ENCODE measurements at places on chromosomes 2 and 18.
A peak's percentile ranks its signal among the peaks of the same experiment; 100 is the strongest.

- no peak for DNase-seq
Measured at GRCh38 chr2:15765686-15766302, 174.1 kb downstream of the DDX1 start.

DNA sequence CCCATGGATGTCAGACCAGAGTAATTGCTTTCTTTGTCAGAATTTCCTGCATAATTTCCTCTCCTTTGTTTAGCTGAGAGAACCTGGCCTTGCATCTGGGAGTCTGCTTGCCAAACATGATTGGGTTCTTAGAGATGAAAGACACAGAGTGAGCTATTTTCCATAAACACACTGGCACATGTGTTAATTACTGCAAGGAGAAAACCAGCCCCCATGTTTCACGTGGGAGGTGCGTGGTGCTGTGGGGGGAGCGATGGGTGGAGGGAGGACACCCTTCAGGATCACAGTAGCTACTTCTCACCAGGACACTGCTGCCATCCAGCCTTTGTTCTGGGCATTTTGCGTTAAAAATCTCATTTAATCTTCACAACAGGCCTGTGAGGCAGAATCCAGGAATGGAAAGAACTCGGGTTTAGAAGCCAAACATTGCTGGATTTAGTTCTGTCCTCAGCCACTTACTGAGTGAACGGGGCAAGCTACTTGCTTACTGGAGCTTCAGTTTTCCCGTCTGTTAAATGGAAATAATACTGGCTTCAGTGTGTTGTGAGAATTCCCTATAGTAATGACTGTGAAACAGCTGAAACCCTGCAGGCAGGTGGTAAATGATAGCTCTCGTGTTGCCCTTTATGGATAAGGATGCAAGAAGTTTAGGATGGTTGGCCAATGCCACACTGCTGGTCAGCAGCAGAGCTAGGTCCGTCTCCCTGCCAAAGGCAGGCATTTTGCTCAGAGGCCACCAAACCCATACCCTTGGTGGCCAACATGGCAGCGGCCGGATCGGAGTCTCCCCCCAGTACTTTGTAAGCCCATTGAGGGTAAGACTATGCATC, 100.1 kb upstream of the ASAP2 start:
- DNase-seq: no peak

GRCh38 chr2:227164763-227165291, 403 bp downstream of the COL4A3 start:
- peak; percentile 72 for DNase-seq

GRCh38 chr2:222683805-222684204, 12.3 kb downstream of the MOGAT1 start:
- DNase-seq: no peak

DNA sequence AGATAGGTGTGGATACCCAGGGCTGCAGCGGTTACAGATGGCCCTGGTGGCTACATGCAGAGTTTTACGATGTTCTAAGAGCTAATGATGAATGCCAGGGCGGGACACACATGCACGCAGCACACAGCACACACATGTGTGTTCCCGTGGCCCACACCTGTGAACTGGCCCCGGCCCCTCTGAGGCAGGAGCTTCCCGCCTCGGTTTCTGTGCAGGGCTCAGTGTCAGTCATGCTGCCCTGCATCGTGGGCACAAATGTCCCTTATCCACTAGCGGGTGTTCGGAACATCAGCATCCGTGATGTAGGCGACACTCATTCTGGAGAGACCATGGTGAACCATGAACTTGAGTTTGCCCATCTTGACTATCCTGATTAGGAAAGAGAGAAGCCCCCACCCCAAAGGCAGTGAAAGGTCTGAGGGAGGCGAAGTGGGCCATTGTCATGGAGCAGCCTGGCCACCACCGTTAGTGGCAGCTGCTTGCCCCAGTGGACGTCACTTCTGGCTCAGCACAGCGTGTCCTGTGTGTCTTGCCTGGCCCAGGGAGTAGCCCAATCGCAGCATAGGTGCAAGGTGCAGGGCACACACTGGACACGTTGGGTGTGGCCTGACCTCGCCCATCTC, 43.8 kb downstream of the DCDC2C start:
- DNase-seq: no peak

GRCh38 chr18:1784113-1784512, 787.2 kb downstream of the METTL4 start:
- DNase-seq: no peak

Measured in right lobe of liver (tissue), 6 donors.